ENCODE measurements at places on chromosomes 5 and 9.

DNA sequence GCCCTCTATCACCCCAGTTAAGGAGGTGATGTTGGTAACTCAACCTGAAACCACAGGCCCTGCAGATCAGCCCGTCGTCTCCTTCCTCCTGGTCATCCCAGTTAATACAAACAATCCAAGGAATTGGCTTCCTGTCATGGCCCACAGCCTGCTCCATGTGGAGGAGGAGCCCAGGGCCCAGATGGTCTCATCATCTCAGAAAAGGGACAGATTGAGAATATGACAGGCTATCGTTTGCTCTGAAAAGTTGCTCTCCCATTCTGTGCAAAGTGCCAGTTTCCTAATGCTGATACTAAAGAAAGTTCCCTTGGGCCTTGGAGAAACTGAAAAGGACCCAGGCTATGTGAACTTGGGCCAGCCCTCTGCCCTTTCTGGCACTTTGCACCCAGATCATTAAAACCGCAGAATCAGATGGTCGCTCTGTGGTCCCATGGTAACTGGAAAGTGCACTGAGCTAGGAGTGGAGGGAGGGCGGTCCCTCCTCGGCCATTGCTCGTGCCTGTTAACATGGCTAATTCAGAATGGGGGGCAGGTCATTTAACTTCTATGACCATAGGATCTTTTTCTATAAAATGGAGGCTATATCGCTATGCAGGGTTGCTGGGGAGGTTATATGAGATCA, 675 bp upstream of the SPAAR start:
- no peak for DNase-seq

GRCh38 chr9:72412483-72413040, 47.6 kb upstream of the ZFAND5 start:
- DNase-seq, result no peak

DNA sequence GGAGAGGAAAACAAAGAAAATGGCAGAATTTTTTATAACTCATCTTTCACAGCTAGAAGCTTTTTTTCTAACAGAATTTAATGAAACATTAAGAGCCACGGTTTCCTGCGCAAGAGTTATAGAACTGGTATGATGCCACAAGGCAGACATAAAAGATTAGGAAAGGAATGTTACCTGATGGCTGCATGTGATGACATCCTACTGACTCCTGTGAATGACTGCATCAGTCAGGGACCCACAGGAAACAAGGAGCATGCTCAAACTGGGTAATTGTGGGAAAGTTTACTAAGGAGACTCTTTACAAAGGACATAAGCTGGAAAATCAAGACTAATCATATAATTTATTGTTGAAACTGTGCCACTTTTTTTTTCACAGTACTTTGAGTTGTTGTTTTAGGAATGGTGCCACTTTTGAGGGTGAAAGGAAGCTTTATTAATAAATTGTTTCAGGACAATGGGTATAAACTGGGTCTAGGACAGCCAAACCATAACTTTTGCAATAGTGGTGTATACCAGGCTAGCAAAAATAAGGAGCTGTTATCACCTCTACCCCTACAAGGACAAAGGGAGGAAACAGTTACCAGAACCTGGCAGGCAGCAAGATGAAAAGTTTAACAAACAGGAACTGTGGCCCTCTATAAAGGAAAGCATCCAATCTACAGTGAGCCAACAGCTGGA, 5.1 kb upstream of the TSLP start:
- DNase-seq, result no peak

DNA sequence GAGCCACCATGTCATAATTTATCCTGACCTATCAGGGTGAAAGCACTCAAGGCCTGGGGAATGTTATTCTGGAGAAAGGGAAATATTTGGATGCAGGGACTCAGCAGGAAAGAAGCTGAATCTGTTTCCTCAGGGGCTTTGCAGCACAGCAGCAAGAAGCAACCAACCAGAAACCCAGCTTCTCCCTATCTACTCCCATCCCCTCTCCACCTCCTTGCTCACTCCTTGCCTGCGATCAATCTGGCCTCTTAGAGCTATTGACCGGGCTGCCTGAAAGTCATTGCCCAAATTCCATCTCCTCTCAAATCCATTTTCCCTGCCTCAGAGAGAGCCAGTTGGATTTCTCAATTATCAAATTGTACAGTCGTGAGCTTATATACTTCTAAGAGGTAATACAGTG, 542.0 kb upstream of the TRPC7 start:
- DNase-seq, result no peak

DNA sequence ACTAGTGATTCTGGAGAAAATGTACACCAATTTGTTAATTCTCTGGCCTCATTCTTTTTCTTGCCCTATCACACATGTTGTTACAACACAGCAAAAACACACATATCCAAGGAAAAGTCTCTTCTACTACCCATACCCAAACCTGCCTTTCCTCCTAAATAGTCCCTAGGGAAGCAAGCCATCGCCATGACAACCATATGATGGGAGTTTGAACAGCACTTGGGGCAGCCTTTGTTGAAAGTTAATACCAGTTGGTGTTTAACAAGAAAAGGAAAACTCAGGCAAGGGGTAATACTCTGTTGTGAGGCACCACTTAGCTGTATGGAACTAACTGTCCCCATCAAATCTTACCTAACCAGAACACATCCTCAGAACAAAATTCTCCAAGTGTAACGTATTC, 1.7 kb downstream of the TRPM3 start:
- no peak for DNase-seq

DNA sequence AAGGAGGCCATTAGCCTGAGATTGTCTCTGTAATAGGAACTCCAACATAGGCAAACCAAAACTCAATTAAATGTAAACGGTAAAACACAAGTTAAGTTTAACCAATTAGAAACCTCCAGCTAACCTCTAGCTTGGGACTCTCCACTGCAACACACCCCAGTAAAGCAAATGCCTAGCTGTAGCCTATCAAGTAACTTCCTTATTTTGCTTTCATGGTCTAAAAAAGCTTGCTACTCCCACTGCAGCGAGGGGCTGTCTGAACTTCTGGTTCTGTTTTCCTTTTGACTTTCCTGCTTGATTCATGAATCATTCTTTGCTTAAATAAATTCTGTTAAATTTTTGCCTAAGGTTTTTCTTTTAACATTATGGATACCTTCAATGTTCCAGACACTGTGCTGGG, 24.4 kb upstream of the C5orf46 start:
- no peak for DNase-seq

DNA sequence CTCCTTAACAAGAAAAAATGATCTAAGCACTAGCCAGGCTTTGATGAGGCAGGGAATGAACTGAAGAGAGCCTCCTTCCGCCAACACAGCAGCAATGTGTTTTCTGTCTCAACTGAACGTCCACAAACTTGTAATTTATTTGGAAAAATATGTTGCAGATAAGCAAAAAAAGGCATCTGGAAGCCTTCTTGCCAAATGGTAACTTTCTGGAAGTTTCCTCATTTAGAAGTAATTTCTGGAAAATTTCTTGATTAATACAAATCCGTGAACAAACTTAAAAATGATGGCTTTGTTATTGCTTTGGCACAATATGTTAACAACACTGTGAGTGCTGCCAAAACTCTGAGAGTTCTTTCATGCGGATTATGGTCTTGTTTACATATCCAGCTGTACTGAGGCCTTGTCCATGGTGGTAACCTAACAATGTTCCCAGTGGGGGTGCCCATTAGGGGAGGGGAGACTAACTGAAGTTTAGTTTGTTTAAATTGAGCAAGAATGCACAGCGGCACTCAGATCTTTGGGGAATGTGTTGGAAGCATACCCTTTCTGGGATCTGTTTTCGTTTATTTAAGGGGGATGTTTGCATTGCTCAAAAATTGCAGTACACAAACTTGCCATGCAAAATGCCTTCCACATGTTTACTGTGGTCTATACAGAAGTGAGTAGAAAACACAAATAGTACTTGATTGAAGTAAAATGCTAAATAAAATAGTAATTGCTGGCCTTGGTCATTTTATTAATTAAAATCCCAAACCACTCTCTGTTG, 334.7 kb downstream of the NR2F1-AS1 start:
- DNase-seq, result peak; percentile 60

DNA sequence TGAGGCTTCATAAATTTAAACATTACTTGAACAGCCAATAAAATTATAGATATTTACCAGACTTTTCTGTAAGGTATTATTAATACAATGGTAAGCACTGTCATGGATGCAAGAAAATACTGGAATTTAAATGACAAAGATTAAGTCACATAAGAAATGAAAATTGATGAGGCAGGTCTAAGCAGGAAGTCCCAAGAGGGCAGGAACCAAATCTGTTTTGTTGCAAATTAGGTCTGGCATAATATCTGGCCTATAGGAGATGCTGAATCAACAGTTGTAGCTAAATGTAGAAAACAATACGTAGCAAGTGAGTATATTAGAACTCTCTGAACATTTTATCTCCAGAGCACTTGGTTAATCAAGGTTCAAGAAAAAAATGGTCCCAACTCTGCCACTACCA, 142.5 kb downstream of the EBF1 start:
- no peak for DNase-seq

GRCh38 chr9:133709015-133709611, 29.0 kb downstream of the SARDH start:
- DNase-seq, result no peak

DNA sequence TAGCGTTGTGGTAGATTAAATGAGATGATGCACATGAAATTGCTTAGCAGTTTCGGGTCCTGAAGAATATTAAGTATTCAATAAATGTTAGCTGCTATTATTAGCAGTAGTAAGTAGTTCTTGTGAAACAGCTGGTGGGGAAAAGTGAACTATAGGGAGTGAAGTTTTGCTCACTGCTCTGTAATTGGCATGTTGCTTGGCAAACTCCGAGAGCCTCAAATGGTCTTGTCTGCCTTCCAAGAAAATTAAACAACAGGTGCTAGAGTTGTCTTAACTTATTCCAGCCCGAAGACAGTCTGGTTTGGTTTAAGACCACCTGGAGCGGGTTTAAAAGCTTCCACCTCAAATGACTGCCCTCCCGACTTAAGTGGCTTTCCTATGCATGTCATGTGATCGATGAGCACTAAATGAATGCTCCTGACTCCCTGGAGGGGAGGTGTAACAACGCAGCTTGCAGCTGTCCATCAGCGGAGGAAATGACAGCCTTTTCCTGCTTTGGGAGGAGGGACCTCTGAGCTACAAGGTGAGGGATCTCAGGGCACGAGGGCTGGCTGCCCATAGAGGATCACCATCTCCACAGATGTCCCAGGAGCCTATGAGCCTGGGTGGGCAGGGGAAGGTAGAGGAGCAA, 202.9 kb upstream of the PANK3 start:
- no peak for DNase-seq

DNA sequence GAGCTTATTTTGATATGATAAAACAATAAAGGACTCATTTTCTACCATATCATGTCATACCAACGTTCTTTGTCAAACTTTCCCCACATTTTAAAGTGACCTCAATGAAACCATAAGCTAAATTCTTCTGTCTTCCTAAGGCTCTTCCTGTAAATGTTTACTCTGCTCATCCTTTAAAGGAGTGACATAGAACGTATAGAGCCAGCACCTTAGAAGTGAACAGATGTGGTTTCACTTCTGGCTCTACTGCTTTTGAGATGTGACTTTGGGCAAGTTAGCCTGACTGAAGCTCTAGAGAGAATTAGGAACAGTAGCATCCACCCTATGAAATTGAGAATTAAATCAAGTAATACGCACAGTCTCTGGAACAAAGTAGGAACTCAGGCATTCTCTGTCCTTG, 24.1 kb downstream of the SAR1B start:
- DNase-seq, result no peak

- no peak for DNase-seq
Measured at GRCh38 chr9:26746357-26747072, 146.1 kb downstream of the CAAP1 start.

- no peak for DNase-seq
Measured at GRCh38 chr9:8365029-8365428, 565.5 kb upstream of the DMAC1 start.

DNA sequence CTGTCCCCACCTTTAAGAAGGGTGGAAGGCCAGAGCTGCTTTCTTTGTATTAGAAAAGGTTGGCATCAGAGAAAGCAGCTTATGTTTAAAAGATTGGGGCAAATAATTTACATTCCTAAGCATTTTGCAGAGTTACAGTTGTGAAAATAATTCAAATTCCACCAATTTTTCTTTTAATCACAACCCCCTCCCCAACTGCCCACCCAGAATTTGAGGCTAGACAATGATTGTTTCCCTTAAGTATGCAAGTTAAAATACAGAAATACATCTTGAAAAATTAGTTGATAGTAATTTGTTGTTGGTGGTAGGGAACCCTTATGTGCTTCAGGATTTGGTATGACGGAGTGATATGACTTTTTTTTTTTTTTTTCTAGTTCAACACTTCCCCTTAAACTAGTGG, 133.0 kb downstream of the ZSWIM6 start:
- no peak for DNase-seq

- DNase-seq, result no peak
Measured at GRCh38 chr9:5455181-5455580, 4.8 kb downstream of the CD274 start.

Data from hippocampal formation (tissue), 2 donors.